Thyroid gland (tissue), 4 donors: ENCODE measurements at places on chromosomes 3 and 15. TPM values are rescaled to one million over a fixed set of nuclear protein-coding genes. Genes with fewer than 3 reads are reported as not detected.

DNA sequence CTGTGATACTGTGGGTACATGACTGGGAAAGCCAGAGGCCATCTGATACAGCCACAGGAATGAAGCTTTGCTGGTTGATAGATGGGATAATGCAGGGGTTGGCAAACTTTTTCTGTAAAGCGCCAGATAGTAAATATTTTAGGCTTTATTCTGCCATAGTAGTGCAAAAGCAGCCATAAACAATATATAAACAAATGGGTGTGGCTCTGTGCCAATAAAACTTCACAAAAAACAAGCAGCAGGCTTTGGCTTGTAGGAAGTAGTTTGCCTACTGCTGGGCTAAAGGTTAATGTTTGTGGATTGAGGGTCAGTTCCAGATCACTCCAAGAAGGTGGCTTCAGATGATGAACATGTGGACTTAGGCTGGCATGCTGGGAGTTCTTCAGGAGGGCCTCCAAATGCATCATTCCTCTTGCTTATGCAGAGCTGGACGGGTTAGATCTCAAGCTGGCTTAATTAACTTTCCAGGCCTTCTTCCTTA is 305.7 kb downstream of the RPLP1 start:
- DNase-seq, result no peak

- no peak for DNase-seq
Measured at GRCh38 chr15:31487811-31488436, 161.3 kb downstream of the KLF13 start.

- DNase-seq, result no peak
Measured at GRCh38 chr3:190494907-190495306, 19.0 kb upstream of the IL1RAP start.

DNA sequence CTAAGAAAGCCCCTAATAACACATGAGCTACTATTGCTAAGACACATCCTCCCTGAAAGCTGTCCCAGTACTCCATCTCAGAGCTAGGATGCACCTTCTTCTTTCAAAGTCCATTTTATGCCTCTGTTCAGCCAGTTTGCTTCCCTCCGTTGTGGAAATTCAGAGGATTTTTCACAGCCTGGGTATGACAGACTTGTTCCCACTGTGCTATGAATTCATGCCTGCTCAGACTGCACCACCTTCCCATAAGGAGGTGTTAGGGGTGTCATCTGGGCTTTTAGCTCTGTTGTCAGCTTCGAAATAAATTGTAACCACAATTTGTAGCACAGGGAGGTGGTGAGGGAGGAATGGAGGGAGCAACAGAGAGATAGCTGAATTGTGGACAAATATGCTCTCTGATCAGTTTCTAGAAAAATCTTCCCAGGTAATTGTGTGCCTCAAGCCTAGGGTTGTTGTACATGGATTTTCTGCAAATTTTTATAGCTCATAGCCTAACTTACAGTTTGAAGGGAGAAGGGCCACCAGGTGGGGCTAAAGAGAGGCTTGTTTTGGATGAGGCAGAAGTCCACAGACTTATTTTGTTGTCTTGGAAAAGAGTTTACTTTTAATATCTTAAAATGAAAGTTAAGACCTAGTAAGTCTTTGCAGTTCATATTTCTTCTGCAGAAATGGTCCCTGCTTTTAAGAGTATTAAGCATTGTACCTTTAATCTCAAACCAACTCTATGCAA is 462.0 kb downstream of the PDCD6IP start:
- DNase-seq, result peak; percentile 34

- DNase-seq, result no peak
Measured at GRCh38 chr15:23750179-23750578, 63.1 kb upstream of the NDN start.

DNA sequence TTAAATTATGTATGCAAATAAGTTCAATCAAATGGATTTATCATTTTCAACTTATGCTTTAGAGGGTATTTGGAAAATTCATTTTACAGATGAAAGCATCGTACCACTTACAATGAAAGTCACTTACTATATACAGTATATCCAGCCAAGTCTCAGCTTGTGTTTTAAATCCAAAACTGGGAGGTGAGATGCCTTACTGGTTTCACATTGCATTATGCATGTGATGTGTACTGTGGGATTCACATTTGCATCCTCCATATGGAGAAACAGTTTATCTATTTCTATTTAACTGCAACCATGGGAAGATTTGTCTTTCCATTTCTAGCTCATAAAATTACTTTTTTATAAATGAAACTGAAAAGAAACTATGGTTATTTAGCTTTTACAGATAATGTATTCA is 248.1 kb downstream of the CNTN3 start:
- no peak for DNase-seq

DNA sequence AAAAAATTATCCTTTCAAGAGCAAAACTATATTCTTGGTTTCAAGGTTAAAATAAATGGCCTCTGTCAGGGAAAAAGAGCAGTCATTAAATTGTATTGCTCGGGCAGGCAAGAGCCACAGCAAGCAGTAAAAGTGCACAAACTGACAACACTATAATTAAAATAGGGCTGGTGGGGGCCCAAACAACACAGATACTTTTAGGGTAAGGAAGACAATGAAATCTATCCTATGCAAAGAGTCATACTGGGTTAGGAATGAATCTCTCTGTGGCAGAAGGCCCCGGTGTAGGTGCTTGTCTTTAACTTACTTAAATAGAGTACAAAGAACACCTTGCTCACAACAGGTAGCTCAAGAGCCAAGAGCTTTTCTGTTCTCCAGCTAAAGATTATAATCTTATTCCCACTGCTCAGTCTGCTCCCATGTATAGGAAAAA is 94.7 kb downstream of the DLG1 start:
- DNase-seq, result no peak

- no peak for DNase-seq
Measured at GRCh38 chr3:170780955-170781354, 89.0 kb downstream of the RPL22L1 start.

AVEN gene
- 8.6 TPM for total RNA-seq
